Amniotic stem cell (primary cell): ENCODE measurements at places on chromosomes 1 and 21.

DNA sequence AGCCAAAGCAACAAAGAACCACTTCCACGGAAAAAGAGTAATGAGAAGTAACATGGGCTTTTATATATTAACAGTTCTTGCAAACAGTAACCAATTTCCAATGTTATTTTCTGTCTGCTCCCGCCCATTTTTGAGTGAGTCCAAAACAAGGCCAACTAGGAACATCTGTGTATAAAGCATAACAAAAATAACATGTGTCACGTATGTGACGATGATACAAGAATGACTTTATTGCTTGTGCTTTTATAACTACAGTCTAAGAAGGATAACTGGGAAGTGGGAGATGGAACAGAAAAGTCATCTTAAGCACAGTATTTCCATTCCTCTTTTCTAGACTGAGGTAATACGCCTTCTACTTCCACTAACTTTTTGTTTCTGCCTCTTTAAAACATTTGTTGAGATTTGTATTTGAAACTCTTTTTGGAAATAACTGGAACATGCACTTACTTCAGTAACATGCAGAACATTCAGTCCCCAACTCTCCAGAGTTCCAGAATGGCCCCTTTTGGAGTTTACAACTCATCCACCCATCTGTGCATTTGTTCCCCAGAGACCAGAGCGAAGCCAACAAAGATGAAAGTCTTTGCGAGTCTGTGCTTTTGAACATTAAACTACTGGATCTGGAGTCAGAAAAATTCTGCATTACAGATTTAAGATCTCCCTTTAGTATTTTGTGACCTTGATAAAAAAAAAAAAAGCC lies 143.0 kb upstream of the ZRANB2 start:
- no peak for DNase-seq

GRCh38 chr1:206699626-206700025 lies 14.9 kb downstream of the MAPKAPK2 start:
- no peak for DNase-seq

- DNase-seq, result no peak
Observed at GRCh38 chr1:177913762-177914540, 55.9 kb downstream of the SEC16B start.

DNA sequence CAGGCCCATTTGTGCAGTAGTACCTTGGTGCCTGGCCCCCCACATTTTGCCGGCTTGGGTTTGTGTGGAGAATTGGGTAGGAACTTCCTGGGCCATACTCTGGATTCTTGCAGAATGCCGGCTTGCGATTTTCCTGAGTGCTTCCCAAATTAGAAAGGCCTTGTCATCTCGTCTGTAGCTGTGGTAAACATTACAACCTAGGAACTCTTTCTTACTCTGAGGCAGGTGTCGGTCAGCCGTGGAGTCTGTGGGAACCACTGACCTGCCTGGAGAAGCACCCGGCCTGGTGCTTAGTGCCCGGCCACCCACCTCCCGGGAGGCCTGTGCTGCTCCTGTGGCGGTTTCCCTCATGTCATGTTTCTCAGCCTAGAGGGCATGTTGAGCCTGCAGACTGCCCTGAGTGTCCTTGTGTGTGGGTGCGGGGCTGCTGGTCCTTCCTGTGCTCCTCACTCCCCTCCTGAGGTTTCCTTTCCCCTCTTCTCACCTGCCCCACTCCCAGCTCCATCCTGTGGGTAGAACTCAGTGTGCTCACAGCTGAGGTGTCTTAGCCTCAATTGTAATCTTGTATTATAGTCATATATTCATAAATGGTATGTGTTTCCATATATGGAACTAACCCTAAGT lies 64.7 kb downstream of the S100B start:
- DNase-seq, result no peak

DNA sequence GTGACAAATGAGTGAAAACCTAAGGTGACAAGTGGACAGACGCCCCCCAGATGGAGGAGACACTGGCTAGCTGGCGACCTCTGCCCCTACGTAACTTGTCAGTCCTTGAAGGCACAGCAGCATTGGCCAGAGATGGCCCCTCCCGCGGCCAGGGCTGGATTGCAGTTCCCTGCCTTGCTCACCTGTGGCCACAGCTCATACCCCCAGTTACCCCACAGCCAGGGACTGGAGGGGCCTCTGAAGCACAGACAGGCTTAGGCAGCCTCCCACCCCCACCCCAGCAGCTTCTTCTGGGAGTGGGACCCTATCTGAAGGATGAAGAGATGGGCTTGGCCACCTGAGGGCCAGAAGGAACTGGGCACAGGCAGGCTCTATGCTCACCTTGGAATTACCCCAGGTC lies 3.7 kb downstream of the HES3 start:
- no peak for DNase-seq

DNA sequence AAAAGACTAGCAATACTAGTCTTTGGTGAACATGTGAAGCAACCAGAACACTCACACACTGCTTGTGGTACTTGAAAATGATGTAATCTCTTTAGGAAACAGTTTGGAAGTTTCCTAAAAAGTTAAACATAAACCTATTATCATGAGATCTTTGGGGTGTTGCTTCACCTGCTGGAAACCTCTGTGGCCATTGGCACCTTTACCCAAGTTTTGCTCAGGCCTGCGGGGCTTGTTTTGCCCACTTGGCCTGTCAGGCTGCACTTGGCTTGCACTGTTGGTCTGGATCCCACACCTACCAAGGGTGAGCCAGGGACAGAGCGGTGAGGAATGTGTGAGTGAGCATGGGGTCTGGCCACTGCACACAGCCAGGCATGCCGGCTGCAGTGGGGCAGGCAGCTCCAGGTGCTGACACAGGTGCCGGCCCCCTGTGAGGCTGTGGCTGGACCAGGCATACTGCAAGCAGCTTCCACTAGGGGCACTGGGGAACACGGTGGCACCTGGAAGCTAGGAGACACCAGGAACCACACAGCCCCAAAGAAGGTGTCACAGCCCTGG lies 14.4 kb upstream of the FNBP1L start:
- DNase-seq, result no peak

DNA sequence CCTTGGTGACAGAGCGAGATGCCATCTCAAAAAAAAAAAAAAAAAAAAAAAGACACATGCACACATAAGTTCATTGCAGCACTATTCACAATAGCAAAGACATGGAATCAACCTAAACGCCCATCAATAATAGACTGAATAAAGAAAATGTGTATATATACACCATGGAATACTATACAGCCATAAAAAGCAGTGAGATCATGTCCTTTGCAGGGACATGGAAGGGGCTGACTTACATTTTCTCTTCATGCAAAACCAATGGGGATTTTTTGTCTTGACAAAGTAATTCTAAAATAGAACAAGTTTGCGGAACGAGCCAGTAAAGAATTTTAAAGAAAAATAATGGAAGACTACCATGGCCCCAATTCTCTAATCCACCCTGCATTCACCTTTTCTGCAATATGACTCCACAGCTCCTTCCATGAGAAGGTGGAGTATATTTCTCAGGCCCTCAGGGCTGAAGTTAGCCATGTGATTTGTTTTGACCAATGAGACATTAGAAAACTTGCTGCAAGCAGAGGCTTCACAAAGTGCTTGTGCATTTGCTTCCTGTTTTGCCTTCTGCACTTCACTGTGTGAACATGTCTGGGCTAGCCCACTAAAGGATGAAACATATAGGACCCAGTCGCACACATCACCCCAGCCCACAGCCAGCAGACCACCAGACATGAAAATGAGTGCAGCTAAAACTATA lies 78.8 kb upstream of the NR5A2 start:
- DNase-seq, result no peak

DNA sequence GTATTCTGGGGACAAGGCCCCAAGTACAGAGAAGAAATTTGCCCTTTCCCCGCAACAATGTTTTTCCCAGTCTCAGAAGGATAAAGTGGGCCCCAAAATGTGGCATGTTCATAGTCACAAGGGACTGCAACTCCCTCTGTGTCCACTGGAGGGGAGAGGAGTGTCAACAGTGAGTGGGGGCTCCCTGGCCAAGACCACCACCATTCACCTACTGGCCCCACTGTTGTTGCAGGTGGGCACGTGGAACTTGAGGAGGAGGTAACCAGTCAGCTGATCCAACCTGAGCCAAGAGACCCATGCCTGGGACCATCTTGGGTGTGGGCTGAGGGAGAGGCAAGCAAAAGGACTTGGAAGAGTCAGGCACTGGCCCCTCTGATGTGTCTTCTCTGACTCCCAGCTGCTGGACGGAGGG lies 777 bp downstream of the NUDT17 start:
- no peak for DNase-seq
